ENCODE measurements at places on chromosomes 5 and 9. TPM values are rescaled to one million over a fixed set of nuclear protein-coding genes. Genes with fewer than 3 reads are reported as not detected.

DNA sequence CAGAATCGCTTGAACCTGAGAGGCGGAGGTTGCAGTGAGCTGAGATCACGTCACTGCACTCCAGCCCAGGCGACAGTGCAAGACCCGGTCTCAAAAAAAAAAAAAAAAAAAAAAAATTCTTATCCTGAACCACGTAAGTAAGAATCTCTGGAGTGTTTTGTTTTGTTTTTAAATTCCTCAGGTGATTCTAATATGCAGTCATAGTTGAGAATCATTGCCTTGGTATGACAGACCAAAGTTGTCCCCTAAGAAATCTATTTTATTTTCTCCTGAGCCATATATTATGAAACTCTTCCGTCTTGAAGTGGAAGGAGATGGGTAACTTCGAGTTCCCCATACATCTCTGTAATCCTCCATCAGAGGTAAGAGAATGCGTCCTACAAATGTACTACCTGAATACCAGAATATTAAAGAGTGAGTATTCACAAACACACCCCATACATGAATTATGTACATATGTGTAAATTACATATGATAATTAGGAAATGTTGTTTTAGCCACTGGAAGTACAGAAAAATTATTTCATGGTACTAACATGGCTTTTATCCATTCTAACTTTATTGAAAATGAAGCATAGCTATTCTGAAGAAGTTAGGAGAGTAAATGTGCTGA lies 26.7 kb upstream of the SVEP1 start:
- no peak for DNase-seq

DNA sequence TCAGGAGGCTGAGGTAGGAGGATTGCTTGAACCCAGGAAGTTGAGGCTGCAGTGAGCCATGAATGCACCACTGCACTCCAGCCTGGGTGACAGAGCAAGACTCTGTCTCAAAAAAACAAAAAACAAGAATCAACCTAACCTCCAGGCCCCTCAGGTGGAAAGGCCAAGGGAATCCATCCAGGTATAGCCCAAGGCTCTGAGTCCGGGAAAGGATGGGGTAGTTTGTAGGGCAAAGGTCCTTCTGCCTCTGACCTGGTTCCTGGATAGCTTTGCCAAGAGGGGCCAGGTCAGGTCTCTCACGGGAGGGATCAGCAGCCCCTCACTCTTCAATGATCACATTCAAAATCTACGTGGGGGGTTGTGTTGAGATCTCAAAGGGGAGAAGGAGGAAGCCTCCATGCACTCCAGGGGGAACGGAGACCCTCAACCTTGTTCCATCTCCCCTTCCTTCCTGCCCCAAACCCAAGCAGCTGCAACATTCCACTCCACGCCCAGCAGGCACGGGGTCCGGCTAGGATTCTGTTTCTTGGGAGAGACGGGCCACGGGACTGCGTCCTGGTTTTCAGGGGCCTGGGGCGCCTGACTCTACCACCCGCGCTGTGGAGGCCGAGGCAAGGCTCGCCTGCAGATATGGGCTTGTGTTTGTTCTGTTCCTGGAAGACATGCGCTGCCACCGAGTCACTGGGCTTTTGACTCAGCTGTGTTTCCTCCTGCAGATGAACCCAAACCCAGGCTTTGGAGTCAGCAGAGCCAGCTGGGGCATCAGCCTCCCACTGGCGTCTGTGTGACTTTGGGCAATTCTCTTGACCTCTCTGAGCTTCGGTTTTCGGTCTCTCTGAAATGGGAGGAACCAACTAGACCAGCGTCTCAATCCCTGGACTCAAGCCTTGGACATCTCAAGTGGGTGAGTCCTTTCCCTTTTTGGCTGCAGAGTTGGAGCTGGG lies 35.5 kb downstream of the PLPP7 start:
- no peak for DNase-seq

DNA sequence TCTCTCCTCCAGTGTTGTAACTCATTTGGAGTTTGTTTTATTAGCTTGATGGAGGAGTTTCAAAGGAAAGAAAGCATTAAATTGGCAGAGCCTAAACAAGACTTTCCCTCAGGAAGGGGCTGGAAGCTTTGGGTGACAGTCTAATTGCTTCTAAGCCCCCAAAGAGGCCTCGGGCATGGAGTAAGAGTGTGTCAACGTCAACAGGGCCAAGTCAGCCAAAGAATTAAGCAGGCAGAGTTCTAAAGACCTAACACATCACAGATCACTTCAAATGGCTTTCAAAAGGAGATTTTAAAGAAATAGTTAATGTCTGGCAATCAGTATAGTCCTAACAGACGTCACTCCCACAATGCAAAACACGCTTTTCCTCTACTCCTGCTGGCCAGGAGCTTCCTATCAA lies 234.5 kb downstream of the EFNA5 start:
- DNase-seq: no peak

Gene ZNF483
- total RNA-seq: 37.1 TPM

Gene AFF4
- total RNA-seq: 62.4 TPM

Gene COL15A1
- total RNA-seq: 6.9 TPM

Gene PALM2AKAP2
- total RNA-seq: 4.1 TPM

All from frontal cortex (tissue), 4 donors.